ENCODE measurements at places on chromosomes 5 and 9. TPM values are rescaled to one million over a fixed set of nuclear protein-coding genes. Genes with fewer than 3 reads are reported as not detected.
A peak's percentile ranks its signal among the peaks of the same experiment; 100 is the strongest.

Gene NUTM2G
- total RNA-seq = not detected

Gene CCNJL
- not detected for total RNA-seq

Gene NR4A3
- 42.0 TPM for total RNA-seq

Gene PCDHGA4
- 0.32 TPM for total RNA-seq

Gene FOXD4L3
- not detected for total RNA-seq

Gene ZNF608
- total RNA-seq = not detected

Gene IL6ST
- total RNA-seq = 66.8 TPM

- ATAC-seq = no peak
These were observed 31.4 kb downstream of the SLC12A7 start for GRCh38 chr5:1080432-1080831.

DNA sequence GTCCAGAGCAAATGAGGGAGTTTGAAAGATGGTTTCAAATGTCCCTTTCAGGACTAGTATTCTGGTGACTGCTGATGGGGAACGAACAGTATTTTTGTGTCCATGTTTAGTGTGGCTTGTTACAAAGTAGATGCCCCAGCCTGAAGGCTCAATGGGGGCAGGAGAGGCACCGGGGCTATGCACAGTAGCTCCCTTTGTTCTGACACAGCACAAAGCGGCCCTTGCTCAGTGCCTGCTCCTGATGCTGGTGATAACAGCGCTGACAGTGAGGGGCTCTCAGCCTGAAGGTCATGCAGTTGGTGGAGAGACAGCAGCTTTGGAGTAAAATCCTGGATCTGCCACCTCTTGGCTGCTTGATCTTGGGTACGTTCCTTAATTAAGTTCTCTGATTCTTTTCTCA is 188.9 kb downstream of the SLIT3 start:
- ATAC-seq = no peak

- no peak for ATAC-seq
These were observed 248.8 kb downstream of the MCTP1 start for GRCh38 chr5:95035891-95036685.

DNA sequence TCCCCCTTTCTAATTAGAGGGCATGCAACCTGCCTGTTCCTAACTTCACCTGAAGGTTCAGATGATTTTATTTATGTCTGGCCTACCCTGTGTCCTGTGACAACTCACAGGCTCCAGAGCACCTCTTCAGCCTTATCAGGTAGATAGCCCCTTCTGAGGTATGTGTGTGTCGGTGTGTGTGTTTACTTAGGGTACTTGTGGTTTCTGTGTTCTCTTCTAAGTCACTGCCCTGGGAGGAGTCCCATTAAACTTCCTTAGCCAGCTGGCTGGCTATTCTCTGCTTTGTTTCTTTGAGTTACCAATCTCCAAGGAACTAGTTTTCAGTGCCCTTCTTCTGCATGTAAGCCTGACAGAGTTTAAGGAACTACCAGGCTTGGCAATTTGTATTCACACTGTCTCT is 74.9 kb downstream of the UNC13B start:
- no peak for ATAC-seq

DNA sequence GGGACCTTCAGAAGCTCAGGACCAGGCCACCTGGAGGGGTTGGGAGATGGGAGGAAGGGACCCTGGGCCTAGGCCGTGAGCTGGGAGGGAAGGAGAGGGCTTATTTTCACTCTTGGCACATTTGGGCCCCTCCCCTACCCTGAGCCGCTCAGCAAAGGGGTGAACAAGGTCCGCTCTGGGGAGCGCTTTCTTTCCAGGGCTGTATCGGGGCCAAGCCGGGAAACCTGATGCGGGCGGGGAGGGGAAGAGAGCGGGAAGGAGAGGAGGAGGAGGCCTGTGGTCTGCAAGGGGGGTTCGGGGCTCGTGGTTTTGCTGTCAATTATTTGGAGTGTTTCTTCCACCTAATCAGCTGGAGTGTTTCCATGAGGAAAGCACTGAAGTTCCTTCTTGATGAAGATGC is 62.7 kb upstream of the RXRA start:
- ATAC-seq = no peak

DNA sequence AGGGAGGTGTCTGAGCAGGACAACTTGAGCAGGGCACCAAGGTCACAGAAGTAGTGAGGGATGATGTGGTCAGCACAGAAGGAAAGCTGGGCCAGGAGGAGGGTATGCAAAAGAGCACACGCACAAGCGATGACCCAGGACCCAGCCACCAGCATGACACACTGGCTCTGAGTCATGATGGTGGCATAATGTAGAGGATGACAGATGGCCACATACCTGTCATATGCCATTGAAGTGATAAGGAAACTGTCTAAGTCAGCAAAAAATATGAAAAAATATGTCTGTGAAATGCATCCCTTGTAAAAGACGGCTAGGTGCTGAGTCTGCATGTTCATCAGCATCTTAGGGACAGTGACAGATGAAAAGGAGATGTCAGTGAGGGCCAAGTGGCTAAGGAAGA is 380 bp downstream of the OR1J1 start:
- peak; percentile 99 for ATAC-seq

DNA sequence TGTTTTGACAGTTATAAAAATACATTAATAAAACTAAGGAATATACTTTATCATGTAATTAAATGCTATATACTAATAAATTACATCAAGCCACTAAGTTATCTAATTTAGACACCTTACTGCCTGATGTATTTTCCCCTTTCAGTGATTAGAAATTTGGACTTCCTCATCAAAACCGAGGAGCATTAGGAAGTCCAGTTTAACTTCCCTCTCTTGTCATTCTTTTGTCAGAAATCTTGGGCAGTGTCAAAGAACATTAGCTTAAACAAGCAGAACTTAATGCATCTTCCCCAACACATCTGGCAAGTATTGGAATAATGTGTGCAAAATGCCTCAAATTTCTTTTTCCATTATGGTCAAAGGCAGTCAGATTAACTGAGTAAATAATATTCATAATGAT is 81.6 kb downstream of the PLPP1 start:
- ATAC-seq = no peak

DNA sequence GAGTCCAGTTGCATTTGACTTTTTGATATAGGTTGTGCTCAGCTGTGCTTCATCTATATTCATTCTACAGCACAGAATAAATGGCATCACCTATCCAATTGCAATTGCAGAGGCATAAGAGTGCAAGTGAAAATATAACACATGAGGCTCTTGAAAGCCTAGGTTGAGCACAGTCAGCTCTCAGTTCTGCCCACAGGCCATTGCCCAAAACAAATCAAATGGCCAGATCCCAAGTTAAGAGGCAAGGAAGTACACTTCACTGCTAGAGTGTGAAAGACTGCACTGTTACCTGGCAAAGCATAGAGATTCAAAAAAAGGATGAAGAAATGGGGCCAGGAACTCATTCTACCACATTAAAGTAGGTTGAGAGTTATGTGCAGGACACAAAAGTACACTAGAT is 305.5 kb upstream of the SEMA6A start:
- ATAC-seq = no peak

- ATAC-seq = no peak
These were observed 9.9 kb upstream of the PHYHD1 start for GRCh38 chr9:128910906-128911305.

DNA sequence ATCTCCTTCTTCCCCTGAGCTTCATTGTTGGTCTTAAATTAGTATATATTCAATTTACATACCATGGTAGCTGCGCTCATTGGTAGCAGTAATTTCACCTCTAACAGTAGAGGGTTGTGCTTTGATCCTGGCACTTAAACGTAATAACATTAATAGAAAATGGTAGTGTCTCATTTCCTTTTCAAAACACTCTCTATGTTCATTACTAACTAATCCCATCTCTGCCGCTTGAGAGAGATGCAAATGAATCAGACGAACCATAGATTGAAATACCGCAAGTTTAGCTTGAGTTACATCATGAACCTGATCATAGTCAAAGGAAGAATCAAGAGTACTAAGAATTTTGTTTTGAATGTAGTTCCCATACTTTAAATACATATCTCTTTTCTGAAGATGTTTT is 2.2 kb downstream of the THBS4 start:
- ATAC-seq = peak; percentile 94

- no peak for ATAC-seq
These were observed 152.6 kb upstream of the FST start for GRCh38 chr5:53327811-53328334.

GRCh38 chr5:110361471-110361870 is 365.0 kb downstream of the TMEM232 start:
- no peak for ATAC-seq

GRCh38 chr5:11588803-11589202 is 315.4 kb downstream of the CTNND2 start:
- ATAC-seq = no peak

- no peak for ATAC-seq
These were observed 32.8 kb upstream of the TGFBI start for GRCh38 chr5:135995976-135996375.

DNA sequence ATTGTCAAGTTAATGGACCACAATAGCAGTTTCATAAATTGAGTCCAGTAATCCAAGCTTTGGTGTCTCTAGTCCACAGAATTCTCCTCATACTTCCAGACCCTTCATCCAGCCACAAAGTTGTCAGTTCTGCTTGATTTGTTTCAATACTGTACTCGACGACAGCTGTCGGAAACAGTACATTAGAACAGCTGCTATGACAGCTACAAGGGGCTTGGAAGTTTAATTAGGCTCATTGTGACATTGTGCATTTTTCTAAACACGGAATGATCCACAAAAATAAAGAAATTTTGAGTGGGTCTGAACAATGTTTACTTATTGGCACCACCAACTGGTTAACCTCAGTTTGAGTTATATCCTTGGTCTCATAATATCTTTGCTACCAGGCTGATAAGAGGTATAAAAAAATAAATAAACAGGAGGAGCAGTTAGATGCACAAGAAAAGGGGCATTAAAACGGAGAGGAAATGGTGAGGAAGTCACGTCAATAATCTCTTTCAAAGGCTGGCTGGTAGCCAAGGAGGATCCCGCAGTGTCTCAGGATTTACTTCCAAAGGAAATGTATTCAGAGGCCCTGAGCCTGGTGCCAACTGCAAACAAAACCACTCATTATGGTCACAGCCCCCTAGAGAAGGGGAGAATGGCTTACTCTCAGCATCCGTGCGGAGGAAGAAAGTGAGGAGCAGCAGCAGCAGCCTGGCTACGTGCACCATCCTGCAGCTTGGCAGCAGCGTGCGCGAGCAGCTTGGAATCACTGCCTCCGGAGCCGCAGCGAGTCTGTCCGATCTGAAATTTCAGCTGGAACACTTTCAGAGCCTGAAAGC is 933.8 kb upstream of the DMAC1 start:
- ATAC-seq = no peak

DNA sequence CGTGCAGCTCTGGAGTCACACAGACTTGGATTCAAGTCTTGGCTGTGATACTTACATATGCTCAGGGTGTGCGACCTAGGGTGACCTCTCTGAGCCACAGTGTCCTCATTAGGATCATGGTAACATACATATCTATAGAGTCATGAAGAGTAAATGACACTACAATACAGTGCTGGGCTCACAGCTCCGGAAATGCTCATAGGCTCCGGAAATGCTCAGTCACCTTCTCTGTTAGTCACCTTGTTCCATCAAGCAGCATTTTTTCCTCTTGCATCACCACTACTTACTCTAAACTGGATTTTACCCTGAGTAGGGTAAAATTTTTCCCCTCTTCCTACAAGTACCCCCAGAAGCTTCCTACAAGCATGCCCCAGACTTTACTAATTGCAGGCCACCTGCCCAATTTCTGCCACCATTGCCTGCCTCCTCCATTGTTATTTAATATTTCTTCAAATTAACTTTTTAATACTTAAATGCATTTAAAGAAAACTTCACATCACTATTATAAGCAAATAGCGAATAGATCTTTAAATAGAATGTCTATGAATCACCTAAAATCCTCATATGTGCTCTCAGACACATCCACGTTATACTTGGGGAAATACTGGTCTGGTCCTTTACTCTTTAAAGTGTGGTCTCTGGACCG is 147.6 kb upstream of the SPRY4 start:
- ATAC-seq = peak; percentile 100

- no peak for ATAC-seq
These were observed 10.6 kb downstream of the CDH12 start for GRCh38 chr5:22842574-22842973.

DNA sequence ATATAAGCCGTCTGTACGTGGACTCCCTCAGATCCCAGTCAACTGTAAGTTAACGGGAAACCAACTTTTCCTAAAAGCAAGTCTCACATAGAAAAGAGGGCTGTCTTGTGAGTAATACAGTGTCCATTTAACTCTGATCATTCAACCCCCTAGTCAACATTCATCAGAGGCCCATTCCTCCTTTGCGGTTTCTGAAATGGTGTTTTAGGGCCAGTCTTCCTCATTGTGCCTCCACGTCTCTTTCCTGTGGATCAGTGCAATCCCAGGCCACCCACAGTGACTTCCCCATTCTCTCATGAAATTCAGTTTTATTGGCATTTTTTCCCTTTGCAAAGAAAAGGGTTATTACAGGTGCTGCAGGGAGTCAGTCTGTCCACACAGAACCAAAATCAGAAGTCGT is 261.8 kb downstream of the NR3C1 start:
- ATAC-seq = no peak

- ATAC-seq = peak; percentile 23
These were observed 123.1 kb downstream of the TLE4 start for GRCh38 chr9:79694676-79695400.

DNA sequence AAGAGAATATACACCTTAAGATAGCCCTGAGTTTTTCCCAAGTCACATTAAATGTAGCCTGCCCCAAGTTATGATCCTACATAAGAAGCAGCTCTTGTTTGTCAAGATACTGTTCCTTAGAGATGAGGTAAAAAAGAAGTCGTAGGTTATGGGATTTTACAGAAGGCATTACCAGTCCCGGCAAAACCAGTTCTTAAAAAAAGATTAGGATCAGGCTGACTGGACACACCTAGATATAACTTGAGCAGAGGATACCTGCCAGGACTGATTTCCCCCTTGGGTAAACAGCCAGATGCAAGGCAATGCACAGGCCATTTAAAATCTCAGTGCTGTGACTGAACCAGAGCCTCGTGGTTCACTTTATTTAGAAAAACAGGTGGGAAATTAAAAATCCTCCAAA is 14.1 kb upstream of the SEMA5A start:
- no peak for ATAC-seq

GRCh38 chr9:38074441-38074961 is 5.5 kb upstream of the SHB start:
- ATAC-seq = no peak

- no peak for ATAC-seq
These were observed 357.8 kb downstream of the NFIB start for GRCh38 chr9:13956107-13956506.

DNA sequence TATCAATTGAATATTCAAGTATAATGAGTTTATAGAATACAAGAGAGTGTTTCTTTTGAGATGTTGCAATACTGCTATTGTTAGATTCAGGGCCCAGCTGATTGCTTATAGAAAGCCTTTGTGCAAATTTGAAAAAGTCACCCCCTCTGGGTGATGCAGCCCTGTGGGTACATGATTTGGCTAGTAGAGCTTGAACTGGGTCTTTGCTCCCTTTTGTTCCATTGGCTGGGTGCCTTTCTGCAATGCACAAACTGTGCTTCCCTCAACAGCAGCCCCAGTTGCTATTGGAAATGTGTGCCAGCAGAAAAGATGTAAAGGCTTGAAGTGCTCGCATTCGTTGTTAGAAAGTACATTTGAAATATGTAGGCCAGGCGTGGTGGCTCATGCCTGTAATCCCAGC is 61.8 kb upstream of the CEMIP2 start:
- no peak for ATAC-seq

All from activated T-helper 17 cell treated with anti-CD3 and anti-CD28 coated beads, Interleukin-2, amount 50 U/mL, for 72 hours (primary cell).